ENCODE measurements at places on chromosomes 2 and 18.

- DNase-seq: no peak
Observed at GRCh38 chr18:38663270-38663669, 1097.7 kb upstream of the CELF4 start.

- DNase-seq: no peak
Observed at GRCh38 chr2:150247481-150247880, 240.0 kb downstream of the RND3 start.

GRCh38 chr2:216694826-216695217 is 527 bp downstream of the IGFBP5 start:
- DNase-seq: no peak

- no peak for DNase-seq
Observed at GRCh38 chr2:18976168-18976961, 382.1 kb downstream of the OSR1 start.

DNA sequence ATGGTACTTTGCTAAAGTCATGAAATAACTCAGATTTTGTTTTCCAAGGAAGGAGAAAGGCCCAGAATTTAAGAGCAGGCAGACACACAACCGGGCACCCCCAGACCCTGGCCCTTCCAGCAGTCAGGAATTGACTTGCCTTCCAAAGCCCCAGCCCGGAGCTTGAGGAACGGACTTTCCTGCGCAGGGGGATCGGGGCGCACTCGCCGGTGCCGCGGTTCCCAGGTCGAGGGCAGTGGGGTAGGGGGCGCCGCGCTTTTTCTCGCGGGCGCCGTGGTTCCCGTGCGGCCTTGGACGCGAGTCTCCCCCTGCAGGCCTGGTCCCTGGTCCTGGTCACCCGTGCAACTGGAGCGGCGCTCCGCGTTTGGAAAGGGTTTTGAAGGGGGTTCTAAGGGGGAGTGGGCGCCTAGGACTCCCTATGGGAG is 1.2 kb downstream of the ZNF236 start:
- DNase-seq: no peak

GRCh38 chr2:288758-289361 is 969 bp upstream of the ALKAL2 start:
- no peak for DNase-seq

DNA sequence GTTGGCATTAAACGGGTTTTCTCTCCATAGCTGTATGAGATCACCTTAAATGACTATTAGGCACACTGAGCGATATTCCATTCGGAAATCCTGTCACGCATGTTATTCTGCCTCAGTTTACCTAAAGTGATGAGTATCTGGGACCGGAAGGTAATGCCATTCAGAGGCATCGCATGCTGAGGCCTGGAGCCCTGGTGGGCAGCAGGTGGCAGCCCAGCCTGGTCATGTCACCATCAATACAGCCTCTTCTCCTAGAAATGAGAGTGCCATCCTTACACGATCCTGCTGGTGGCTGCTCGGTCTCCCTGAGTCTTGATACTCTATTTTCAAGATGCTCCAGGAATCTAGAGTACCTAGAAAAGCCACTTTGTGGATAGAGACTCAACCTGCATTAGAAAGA is 119.8 kb downstream of the EIPR1 start:
- no peak for DNase-seq

DNA sequence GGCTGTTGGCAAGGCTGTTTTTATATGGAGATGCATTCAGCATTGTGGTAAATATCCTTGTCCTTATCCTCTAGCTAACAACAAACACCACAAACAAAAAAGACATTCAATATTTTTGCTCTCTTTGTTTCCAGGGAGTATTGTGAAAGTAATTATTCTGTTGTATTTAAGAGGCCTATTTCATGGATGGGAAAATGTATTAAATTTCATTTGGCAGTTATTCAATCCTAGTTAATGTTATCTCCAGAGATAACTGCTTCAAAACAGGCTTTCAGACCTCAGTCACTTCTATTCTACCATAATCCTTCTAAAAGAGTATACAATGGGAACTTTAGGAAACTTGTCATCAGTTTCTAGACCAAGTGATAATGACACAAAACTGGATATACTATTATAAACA is 280.5 kb upstream of the CCDC68 start:
- no peak for DNase-seq

- DNase-seq: no peak
Observed at GRCh38 chr2:188813315-188813714, 160.9 kb upstream of the COL3A1 start.

- no peak for DNase-seq
Observed at GRCh38 chr2:231094736-231095346, 30.0 kb downstream of the HTR2B start.

DNA sequence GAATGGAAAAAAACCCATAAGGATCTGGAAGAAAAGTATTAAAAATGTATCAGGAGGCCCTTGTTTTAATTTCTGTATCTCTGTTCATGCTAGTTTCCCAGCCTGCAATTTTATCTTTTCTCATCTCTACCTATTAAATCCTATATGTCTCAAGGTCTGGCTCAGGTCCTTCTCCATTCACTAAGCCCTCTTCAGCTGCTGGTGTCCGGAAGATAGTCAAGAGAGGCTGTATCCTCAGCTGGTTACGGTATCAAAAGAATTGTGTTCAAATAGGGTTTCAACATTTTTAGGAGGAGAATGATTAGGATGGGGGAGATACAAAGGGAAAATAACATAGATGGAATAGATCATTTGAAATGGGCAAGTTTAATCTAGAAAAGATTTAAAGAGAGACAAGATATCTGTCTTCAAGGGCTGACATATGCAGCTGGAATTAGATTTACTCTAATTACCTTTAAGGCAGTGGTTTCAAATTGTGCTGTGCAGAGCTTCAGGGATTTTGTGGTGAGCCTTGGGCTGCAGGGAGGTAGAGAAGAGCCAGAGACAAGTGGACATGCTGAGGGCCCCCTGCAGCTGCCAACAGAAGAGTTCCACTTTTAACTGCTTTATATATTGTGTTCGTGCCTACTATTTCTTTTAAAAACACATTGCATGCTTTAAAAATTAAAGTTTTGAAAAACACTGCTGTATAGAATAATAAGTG is 24.1 kb downstream of the GREB1L start:
- DNase-seq: no peak

DNA sequence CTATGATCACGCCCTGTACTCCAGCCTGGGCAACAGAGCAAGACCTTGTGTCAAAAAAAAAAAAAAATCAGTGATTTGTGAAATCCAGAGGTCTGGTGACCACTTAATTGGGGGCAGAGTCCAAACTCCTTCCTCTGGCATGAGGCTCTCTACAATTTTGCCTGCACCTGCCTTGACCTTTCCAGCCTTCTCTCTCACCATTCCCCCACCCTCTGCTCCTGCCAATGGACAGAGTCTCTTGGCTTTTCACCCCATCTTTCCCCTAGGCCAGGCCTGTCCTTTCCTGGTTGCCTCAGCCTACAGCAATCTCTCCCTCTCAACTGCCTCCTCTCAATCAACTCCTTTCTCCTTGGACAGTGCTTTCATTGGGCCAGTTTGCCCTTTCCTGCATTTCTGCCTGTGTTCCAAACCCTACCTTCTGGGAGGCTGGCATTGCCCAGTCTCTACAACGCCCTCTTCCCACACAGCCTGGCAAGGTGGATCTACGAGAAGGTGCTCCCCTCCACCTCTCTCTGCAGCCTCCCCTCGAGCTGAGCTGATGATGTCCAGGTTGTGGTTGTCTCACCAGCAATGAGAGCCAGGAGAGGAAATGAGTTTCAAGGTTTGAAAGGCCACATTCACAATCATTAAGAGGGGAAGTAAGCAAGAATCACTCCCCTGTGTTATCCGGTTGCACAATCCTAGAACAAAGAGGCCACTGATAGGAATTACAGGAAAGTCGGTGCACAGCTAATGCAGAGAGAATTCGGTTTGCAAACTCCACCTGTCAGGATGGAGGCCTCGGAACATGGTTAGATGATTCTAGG is 39.5 kb upstream of the NPAS2 start:
- no peak for DNase-seq

- no peak for DNase-seq
Observed at GRCh38 chr2:7830616-7831015, 851.2 kb upstream of the ID2 start.

GRCh38 chr2:178718283-178718682 is 88.9 kb downstream of the TTN start:
- DNase-seq: no peak

DNA sequence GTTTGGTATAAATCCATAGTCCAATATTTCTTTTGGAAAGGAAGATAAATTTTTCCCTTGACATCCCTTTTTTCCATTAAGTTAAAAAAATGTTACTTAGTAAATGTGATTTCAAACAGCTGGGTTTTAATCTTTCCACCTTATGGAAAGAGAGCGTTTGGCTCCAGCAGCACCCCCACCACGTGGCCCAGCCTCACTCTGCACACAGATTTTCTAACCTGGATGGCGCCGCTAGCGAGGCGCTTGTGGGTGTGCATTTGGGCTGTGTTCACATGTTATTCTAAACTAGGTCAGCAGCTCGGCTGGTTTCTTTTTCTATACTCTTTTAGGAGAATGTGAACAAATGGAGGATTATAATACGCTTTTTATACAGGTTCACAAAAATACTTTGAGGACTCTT is 218.0 kb downstream of the LDLRAD4 start:
- no peak for DNase-seq

DNA sequence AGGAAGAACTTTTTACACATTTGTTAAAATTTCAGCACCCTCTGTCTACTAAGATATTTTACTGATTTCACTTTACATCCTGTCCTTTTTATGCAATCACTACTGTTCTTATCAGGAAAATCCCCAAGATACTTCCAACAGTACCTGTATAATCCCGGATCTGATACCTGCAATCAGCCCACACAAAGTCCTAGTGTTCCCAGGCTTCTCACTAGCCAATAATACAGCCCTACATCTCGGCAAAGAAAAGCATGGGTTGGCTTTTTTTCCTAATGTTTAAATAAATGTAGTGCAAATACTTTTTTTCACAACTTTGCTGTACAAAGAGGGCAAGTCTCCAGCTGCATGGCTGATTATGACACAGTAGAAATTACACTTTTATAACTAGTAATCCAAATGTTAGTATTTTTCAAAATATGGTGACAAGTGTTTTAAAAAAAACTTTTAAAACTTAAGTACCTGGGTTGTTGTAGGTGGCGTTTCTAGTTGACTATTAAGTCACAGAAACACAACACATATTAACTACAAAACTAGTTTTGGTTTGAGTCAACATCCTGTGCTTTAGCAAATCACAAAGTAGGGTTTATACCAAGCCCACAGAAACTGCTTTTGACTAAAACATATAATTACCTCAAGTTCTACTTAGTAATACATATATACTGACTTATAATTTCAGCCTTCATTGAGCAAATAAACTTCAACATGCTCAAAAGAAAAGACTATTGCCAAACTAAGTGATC is 19.5 kb downstream of the CNOT11 start:
- DNase-seq: no peak

- DNase-seq: no peak
Observed at GRCh38 chr2:170024721-170025120, 153.2 kb upstream of the MYO3B start.

GRCh38 chr2:84532291-84532690 is 16.0 kb downstream of the DNAH6 start:
- no peak for DNase-seq

DNA sequence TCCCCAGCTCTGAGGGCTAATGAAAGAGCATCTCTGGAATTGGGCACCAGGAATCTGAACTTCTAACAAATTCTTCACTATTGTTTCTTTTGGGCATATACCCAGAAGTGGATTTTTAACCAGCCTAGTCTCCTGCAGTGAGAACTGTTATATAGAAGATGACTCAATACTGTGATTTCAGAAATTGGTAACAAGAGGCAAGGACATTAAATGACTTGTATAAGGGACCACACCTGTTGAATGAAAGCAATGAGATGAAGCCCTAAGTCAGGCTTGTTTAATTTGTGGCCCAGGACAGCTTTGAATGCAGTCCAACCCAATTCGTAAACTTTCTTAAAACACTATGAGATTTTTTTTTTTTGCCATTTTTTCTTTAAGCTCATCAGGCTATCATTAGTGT is 57.9 kb downstream of the EPC2 start:
- DNase-seq: no peak

- no peak for DNase-seq
Observed at GRCh38 chr18:79489051-79489898, 93.5 kb downstream of the NFATC1 start.
